Stimulated activated CD8-positive, alpha-beta memory T cell treated with anti-CD3 and anti-CD28 coated beads, Interleukin-4, amount 100 ng/mL, for 1 hour (primary cell): ENCODE measurements at places on chromosomes 5 and 9.

- DNase-seq: no peak
Observed at GRCh38 chr9:93658184-93658925, 82.0 kb downstream of the PHF2 start.

DNA sequence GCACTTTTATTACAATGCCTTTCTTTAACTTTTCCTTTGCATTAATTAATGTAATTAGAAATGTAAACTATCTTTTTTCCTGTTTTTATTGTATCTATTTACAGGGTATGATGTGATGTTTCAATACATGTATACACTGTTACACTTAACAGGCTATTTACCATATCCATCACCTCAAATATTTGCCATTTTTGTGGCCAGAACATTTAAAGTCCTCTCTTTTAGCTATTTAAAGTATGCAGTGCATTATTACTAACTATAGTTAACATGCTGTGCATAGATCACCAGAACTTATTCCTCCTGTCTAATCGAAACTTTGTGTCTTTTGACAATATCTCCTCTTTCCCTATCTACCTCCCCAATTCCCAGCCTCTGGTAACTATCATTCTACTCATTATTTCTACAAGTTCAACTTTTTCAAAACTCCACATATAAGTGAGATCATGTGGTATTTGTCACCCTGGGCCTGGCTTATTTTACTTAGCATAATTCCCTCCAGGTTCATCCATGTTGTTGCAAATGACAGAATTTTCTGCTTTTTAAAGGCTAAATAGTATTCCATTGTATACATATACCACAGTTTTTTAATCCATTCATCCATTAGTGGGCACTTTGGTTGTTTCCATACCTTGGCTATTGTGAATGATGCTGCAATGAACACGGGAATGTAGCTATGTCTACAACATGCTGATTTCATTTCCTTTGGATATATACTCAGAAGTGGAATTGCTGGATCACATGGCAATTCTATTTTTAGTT is 32.8 kb downstream of the OR2K2 start:
- no peak for DNase-seq

GRCh38 chr5:88861231-88861630 is 21.8 kb downstream of the MEF2C start:
- no peak for DNase-seq

DNA sequence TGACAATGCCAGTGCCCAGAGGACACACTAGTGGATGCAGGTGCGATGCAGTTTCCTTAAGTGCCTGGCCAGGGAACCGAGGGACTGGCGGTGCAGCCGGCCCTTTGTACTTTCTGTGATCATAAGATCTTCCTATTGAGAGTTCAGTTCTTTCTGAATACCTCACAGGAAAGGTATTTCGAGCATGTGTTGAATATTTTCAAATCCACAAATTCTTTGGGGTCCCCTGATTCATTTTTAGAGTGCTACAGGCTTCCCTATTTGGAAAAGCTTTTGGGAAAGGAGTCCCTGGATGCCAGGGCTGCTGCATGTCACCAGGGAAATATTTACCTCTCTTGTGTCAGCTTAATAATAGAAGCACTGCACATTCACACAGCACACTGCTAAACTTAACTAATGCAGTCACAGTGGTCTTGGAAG is 281.5 kb downstream of the GADD45G start:
- DNase-seq: no peak

DNA sequence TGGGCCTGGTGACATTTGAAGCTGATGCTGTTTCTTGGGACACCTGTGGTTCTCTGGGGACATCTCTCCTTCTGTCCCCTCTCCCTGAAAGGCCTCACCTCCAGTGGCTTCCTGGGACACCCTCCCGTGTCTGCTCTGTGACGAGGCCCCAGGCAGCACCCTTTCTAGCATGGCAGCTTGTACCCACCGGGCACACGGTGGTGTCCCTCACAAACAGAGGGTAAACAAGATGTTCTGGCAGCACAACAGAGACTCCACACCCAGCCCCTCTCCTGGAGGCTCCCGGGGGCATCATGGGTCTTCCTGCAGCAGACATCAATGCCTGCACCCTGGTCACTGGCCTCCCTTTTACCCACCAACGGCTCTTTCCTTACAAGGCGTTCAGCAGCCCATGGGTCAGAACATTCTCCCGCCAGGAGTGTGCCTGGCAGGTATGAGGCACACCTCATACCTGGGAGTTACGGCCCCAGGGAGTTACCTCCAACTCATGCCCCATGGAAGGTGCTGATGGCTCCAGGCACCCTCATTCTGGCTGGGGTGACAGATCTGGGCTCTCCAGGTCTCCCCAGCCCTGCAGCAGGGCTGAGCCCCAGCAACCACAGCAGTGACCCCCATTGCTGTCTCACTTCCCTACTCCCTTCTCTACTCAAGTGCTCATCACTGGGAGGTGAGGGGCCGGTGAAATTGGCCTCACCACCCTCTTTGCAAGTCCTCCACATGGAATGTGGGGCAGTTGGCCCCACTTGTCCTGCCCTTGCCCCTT is 51.1 kb downstream of the BARX1 start:
- no peak for DNase-seq
